ENCODE measurements at places on chromosomes 13 and 19.

DNA sequence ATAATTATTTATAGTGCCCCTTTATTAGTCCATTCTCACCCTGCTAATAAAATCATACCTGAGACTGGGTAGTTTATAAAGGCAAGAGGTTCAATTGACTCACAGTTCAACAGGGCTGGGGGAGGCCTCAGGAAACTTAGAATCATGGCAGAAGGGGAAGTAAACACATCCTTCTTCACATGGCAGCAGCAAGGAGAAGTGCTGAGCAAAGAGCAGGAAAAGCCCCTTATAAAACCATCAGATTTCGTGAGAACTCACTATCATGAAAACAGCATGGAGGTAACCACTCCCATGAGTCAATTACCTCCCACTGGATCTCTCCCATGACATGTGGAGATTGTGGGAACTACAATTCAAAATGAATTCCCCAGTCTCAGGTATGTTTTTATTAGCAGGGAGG is 89.9 kb upstream of the STARD13 start:
- DNase-seq, result no peak

DNA sequence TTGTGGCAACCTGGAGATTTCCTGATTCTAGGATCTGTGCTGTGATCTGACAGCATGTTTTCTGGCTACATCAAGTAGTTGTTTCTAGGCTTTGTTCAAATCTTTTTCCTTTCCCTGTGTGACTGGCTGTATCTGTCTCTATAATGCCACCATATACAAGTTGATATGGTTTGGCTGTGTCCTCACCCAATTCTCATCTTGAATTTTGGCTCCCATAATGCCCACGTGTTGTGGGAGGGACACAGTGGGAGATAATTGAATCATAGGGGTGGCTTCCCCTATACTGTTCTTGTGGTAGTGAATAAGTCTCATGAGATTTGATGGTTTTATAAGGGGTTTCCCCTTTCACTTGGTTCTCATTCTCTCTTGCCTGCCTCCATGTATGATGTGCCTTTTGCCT is 24.6 kb upstream of the CLDN10 start:
- no peak for DNase-seq

DNA sequence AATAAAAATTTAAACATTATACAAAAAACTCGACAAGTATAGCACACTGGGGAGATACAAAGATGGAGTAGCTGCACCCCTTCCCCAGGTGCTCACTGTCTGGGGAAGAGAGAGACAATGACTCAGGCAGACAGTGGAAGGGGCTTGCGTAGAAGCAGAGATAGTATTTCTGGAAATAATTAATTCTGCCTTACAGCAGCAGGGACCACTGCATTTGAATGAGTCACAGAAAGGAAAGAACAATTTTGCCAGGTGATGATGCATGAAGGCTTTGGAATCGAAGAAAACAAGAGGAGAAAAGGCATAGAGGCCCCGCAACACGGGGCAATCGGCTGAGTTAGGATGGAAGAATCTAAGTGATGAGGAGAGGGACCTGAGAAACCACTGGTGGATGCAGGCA is 447.4 kb downstream of the EFNB2 start:
- DNase-seq, result no peak

DNA sequence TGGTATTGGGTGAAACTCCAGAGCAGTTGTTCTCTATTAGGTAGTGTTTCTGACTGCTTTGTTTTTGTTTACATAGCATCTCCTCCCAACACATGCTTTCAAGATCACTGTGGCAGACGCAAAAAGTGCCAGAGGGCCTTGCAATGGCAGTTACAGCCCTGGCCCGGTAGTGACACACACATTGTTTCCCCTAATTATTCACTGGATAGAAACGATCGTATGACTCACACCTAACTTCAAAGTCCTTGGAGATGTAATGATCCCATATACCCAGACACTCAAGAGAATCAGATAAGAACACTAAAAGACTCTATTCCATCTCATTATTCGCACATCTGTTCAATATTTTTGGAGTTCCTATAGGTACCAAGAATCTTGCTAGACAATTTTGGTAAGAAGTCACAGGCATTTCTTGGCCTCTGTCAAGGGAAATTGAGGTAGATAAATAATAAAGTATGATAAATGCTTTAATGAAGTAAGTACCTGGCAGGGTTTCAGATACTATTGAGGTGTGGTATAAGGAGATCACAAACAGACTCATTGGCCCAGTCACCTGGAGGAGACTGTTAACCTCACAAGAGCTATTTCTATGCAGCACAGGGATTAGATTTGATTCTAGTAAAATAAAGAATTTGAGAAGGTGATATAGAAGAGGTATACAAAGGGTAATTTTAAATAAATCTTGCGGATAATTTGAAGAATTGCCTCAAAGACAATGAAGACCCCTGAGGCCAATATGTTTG is 485.3 kb downstream of the SLITRK6 start:
- DNase-seq, result no peak

DNA sequence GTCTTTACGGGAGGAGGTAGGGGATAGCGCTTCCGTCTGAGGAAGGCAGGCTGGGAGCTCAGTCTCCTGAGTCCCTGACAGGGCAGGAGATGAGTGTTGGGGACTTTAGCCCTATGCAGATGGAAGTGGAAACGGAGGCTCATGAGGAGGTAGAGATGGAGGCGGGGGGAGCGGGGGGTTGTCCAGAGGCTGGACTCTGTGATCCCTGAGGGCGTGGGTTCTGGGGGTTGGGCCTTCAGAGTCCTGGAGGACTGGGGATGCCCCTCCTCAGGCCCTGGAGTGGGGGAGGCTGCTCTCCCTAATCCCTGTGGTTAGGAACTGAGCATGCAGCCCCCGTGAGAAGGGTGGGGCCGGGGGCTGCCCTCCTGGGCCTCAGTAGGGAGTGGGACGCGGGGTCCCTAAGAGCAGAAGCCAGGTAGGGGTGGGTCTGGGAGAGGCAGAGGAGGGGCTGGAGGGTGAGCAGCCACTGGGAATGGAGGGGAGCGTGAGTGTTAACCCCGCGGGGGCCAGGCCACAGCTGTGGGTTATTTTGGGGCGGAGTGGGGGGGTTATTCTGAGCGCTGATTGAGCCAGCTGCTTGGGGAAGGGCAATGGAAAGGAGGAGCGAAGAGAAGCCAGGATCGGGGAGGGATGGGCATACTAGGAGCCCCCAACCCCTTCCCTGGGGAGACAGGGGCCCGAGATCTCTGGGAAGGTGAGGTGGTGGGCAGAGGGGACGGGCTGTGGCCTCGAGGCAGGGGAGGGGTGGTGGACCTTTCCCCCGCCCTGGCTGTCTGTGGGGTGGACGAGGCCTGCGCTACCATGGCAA is 2.8 kb downstream of the GRIN2D start:
- DNase-seq, result no peak
